ENCODE measurements at places on chromosomes 1 and 21. TPM values are rescaled to one million over a fixed set of nuclear protein-coding genes. Genes with fewer than 3 reads are reported as not detected.

RGSL1 gene
- not detected for total RNA-seq

DAB1 gene
- total RNA-seq = 0.91 TPM

MX1 gene
- 420 TPM for total RNA-seq

MNDA gene
- not detected for total RNA-seq

ZNF593OS gene
- not detected for total RNA-seq

GPBP1L1 gene
- total RNA-seq = 116 TPM

INTS7 gene
- total RNA-seq = 14.9 TPM

SLC1A7 gene
- total RNA-seq = not detected

IL19 gene
- not detected for total RNA-seq

SPRR2D gene
- total RNA-seq = 0.57 TPM

OR2L2 gene
- total RNA-seq = not detected

PTCH2 gene
- 0.89 TPM for total RNA-seq

KCNJ15 gene
- total RNA-seq = 1.8 TPM

CELA2A gene
- total RNA-seq = not detected

LIPI gene
- not detected for total RNA-seq

MAP3K21 gene
- total RNA-seq = 2.2 TPM

C1orf87 gene
- total RNA-seq = not detected

ADAM30 gene
- not detected for total RNA-seq

FAM72C gene
- total RNA-seq = 0.61 TPM

INKA2 gene
- 7.3 TPM for total RNA-seq

RGS13 gene
- total RNA-seq = not detected

OR2L13 gene
- total RNA-seq = not detected

POGZ gene
- 63.9 TPM for total RNA-seq

ITLN2 gene
- not detected for total RNA-seq

C1QB gene
- total RNA-seq = not detected

CFHR1 gene
- total RNA-seq = 0.23 TPM

BLACAT1 gene
- 2.2 TPM for total RNA-seq

TSTD1 gene
- total RNA-seq = 9.5 TPM

TSPAN1 gene
- 1.7 TPM for total RNA-seq

JTB gene
- total RNA-seq = 103 TPM

FMN2 gene
- 2.4 TPM for total RNA-seq

TMEM52 gene
- total RNA-seq = 0.84 TPM

DLGAP3 gene
- 1.6 TPM for total RNA-seq

INAVA gene
- 10.3 TPM for total RNA-seq

PPIAL4G gene
- not detected for total RNA-seq

SNAPIN gene
- 31.3 TPM for total RNA-seq

LORICRIN gene
- not detected for total RNA-seq

HES4 gene
- total RNA-seq = 169 TPM

PALMD gene
- 0.41 TPM for total RNA-seq

TEKT2 gene
- total RNA-seq = 0.38 TPM

CLCA4 gene
- not detected for total RNA-seq

PAX7 gene
- total RNA-seq = 0.05 TPM

ZNF678 gene
- total RNA-seq = 4.7 TPM

WDR47 gene
- total RNA-seq = 34.2 TPM

ZNF672 gene
- total RNA-seq = 20.6 TPM

TMEM53 gene
- 7.3 TPM for total RNA-seq

UBL4B gene
- total RNA-seq = not detected

SRM gene
- 225 TPM for total RNA-seq

PRAMEF11 gene
- not detected for total RNA-seq

CCDC30 gene
- 2.2 TPM for total RNA-seq

ANXA9 gene
- total RNA-seq = not detected

MFSD2A gene
- 2.9 TPM for total RNA-seq

GNG12 gene
- total RNA-seq = 101 TPM

TFF2 gene
- total RNA-seq = not detected

KRTAP27-1 gene
- not detected for total RNA-seq

TEX38 gene
- not detected for total RNA-seq

CFAP107 gene
- not detected for total RNA-seq

PLPPR5 gene
- 0.12 TPM for total RNA-seq
